LoVo (cell line): ENCODE measurements at places on chromosomes 1 and 21.

DNA sequence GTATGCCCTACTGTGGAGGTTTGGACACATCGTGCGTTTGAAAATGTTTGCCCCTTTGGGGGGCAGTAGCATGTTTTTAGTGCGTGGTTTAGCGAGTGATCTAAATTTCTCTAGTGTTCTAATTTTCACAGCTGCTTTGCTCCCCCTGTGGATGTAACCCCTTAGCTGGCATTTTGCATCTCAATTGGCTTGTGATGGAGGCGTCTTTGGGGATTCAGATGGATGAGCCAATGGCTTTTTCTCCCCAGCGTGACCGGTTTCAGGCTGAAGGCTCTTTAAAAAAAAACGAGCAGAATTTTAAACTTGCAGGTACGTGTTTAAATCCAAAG, 836 bp downstream of the CDC7 start:
- DNase-seq: no peak

DNA sequence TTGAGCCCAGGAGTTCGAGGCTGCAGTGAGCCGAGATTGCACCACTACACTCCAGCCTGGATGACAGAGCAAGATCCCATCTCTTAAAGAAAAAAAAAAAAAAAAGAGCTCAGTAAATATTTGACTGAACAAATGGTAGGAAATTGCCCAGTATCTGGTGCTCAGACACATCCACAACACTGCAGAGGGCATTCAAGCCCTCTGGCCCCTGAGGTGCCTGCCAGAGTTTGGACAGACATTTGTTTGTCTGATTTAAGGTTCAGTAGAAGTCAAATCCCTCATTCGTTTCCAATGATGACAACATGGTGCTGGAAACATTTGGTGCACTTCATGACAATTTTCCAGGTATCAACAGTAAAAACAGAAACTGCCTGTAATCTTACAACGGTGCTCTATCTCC, 86.6 kb downstream of the HLCS start:
- DNase-seq: no peak

DNA sequence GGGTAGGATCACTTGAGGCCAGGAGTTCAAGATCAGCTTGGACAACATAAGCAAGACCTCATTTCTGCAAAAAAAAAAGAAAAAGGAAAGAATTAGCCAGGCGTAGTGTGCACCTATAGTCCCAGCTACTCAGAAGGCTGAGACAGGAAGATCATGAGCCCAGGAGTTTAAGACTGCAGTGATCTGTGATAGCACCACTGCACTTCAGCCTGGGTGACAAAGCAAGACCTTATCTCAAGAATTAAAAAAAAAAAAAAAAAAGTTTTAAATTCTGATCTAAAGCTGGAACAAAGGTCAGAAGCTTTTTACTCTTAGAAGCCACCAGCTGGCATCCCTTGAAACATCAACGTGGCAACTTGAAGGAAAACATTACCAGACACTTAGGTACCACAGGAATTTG, 45.3 kb downstream of the HENMT1 start:
- DNase-seq: no peak

- DNase-seq: no peak
Measured at GRCh38 chr1:196550731-196551130, 57.5 kb downstream of the KCNT2 start.

- DNase-seq: peak; percentile 2
Measured at GRCh38 chr1:207944571-207944970, 33.6 kb upstream of the CD34 start.

DNA sequence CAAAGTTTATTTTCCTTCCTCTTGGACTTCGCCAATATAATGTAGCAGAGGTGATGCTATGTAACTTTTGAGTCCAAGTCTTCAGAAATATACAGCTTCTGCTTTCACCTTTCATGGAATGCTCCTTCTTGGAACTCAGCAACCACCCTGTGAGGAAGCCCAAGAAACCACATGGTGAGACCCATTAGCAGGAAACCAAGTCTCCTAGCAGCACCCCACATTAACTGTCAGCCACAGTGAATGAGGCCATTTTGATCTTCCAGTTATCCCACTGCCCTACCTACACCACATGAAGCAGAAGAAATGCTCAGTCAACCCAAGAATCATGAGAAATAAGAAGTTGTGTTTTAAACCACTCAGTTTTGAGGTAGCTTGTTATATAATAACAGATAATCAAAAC, 58.2 kb downstream of the PAPPA2 start:
- no peak for DNase-seq

GRCh38 chr1:15584489-15585363, at the start of gene AGMAT:
Gene AGMAT, minus strand, starts transcription at chr1:15585051. Its CDS starts 84 bp downstream, at chr1:15584967.
- peak; percentile 51 for DNase-seq

- DNase-seq: no peak
Measured at GRCh38 chr1:43387976-43388599, 1.5 kb downstream of the MED8 start.

DNA sequence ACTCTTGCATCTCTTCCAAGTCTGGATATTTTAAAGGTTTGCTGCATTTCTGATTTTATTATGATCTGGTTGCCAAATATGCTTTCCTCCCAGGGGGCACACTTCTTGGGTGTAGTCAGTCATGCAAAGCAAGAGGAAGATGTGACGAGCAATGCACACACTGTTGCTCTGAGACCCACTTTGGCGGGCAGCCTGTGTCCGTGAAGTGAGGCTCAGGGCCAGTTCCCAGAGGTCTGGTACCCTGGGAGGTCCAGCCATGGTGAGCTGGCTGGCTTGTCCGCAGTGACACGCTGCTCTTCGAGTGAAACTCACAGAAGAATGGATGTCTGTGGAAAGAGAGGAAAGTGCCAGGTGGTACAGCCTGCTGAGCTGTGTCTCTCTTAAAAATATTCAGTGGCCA, 52.8 kb upstream of the EDN2 start:
- DNase-seq: no peak

GRCh38 chr1:12052997-12053686, 10.0 kb upstream of the TNFRSF8 start:
- DNase-seq: no peak

DNA sequence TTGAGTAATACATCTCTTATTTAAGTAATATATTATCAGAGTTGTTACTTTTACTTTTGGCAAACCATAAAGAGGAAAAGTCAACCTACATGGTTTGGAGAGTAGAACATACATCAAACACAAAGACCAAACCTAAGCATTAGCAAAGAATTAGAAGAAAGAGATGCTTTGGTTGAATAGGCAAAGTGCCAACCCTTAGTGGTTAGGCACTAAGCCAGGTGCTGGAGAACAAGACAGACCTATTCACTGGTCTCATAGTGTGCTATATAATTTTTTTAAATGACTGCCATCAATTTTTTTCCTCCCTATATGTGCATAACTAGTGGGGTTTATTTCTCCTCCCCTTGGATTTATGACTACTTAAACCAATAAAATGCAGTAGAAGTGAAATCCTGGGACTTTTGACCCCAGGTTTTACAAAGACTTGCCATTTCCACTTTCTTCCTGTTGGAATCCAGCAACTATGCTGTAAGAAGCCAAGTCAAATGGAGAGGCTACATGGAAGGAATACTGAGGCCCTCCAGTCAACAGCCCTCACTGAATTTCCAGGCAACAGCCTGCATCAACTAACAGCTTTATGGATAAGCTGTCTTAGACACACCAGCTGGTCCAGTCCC, 69.8 kb upstream of the HAO2 start:
- peak; percentile 63 for DNase-seq

- no peak for DNase-seq
Measured at GRCh38 chr1:94973309-94973922, 46.5 kb upstream of the CNN3 start.

DNA sequence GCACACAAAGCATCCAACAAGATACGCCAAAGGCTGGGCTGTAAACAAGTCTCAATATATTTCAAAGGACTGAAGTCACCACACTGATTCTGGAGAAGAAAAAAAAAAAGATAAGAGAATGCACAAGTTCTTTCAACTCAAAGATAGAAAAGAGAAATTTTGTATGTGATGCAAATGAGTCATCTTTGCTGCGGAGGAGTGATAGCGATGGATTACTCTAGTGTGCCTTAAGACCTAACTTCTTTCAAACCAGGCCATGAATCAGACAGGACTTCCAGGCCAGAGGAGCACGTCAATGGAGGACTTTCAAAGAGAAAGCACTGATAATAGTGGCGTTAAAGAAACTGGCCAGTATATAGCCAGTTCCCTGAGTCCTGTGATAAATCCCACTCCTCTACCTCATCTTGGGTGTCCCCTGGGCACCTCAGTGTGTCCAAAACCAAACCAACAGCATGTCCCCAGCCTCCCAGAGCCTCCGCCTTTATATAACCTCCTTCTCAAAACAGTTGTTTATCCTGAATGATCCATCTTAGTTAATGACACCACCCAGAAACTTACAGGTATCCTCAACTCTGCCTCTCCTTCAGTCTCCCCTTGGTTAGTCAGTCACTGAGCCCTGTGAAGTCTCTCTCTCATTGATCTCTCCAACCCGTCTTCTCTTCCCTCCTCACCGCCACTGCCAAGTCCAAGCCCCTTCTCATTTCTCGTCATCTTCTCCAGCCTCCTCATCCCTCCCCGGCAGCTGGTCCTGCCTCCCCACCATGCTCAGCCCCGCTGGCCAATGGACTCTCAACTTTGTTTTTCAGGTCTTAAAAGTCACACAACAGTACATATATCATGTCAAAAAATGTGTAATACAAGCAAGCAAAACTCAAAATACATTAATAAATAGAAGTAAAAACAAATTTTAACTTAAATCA, 47.2 kb upstream of the IFFO2 start:
- DNase-seq: no peak

DNA sequence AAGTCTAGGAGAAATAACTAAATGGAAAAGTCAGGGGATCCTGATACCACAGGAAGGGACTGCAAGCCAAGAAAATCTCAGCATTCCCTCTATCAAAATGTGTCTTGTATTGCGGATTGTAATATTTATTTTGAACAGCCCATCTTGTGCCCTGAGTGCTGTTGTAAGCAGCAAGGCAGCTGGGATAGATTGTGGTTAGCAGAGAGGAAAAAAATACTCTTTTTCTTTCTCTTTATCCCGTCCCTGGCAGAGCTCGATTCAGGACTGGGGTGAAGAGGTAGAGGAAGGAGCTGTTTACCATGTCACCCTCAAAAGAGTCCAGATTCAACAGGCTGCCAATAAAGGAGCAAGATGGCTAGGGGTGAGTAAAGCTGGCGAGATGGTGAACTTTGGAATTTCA, 1.2 kb downstream of the RGL1 start:
- DNase-seq: no peak

DNA sequence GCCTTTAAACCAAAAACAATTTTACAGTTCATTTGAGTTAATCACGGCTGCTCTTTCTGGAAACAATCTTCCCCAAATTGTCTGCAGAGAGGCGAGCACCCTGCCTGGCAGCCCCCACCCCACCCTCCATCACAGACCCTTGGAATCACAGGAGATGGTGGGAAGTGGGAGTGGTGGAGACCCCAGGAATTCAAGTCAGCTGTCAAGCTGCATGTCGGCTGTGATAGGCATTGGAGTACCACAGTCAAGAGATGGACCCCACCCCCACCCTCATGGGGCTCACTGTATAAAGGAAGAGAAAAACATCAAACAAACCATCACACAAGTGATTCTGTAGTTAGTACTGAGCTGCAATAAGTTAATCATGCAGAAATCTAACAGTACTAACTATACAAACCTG, 360.4 kb downstream of the MATN1 start:
- DNase-seq: no peak

DNA sequence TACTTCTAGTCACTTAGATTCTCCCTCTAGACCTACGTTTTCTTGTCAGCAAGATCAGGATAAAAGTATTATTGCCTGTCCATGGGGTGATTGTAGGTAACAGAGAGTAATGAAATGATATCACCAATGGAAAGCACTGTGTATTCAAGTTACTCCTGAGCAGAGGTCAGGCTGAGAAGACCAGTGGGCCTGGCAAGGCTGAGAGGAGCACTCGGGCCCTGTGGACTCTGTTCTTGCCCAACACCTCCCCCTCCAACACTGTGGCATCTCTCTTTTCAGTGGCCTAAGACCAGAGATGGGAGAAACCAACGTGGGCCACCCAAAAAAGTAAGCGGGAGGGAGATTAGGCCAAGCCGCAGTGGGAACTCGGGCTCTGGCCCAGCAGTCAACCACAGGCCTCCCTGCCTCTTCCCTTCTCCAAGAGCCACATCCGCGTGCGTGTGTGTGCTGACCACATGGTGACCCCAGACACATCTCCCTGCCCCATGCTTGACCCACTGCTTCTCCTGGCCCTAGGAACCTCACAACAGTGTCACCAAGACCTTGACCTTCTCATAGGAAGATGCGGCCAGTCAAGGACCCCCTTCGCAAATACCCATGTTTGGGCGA, 12.3 kb downstream of the RORC start:
- DNase-seq: no peak
